Right renal pelvis (tissue), 4 donors: ENCODE measurements at places on chromosomes 11 and 22. TPM values are rescaled to one million over a fixed set of nuclear protein-coding genes. Genes with fewer than 3 reads are reported as not detected.

- DNase-seq: no peak
These were observed 13.2 kb downstream of the FAM118B start for GRCh38 chr11:126224647-126225294.

- no peak for DNase-seq
These were observed 24.0 kb upstream of the RIC3 start for GRCh38 chr11:8192896-8193209.

DNA sequence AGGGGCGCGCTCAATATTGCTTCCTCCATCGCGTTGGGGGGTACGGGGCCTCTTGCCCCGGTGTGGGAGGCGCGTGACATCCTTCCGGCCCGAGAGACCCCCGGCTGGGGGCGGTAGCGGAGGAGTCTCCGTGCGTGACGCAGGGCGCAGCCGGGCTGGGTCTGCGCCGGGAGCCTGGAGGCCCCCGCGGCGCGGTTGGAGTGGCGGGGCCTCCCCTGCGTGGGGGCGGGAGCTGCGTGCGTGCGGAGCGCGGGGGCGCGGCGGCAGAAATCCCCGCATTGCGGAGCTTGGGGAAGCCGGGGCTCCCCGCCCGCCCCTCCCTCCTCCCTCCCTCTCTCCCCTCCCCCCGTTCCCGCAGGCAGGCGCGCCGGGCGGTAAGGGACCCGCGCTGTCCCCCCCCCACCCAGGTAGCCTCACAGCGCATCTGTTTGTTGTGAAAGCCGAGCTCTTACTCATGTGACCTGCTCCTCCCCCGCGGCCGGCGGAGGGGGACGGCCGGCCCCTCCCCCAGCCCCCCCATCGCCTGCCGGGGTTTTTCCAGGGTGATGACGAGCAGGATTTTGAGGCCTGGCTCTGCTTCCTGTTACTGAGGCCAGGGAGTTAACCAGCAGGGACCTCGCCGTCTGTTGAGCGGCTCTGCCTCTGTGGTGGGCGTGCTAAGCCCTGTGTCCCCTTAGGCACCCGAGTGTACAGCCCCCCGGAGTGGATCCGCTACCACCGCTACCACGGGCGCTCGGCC, 1.6 kb downstream of the PIM3 start:
- no peak for DNase-seq

The SLC22A8 gene
- 53.5 TPM for polyA plus RNA-seq

The PTPRCAP gene
- 0.96 TPM for polyA plus RNA-seq

DNA sequence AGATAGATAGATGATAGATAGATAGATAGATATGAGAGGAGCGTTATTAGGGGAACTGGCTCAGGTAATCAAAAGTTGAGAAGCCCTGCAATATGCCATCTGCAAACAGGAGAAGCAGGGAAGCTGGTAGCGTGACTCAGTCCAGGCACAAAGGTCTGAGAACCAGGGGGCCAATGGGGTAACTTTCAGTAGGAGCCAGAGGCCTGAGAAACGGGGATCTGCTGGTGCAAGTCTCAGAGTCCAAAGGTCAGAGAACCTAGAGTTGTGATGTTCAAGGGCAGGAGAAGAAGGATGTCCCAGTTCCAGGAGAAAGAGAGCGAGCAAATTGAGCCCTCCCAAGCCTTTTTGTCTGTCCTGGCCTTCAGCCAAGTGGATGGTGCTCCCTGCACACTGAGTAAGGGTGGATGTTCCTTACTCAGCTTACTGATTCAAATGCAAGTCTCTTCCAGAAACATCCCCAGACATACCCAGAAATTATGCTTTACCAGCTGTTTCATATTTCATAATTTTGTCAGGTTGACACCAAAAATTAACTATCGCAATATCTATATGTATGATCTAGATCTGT, 87.8 kb upstream of the SLC22A12 start:
- DNase-seq: no peak

The OR52H1 gene
- polyA plus RNA-seq: not detected

The MRGPRF gene
- 26.5 TPM for polyA plus RNA-seq
